ENCODE measurements at places on chromosomes 2 and 18.

DNA sequence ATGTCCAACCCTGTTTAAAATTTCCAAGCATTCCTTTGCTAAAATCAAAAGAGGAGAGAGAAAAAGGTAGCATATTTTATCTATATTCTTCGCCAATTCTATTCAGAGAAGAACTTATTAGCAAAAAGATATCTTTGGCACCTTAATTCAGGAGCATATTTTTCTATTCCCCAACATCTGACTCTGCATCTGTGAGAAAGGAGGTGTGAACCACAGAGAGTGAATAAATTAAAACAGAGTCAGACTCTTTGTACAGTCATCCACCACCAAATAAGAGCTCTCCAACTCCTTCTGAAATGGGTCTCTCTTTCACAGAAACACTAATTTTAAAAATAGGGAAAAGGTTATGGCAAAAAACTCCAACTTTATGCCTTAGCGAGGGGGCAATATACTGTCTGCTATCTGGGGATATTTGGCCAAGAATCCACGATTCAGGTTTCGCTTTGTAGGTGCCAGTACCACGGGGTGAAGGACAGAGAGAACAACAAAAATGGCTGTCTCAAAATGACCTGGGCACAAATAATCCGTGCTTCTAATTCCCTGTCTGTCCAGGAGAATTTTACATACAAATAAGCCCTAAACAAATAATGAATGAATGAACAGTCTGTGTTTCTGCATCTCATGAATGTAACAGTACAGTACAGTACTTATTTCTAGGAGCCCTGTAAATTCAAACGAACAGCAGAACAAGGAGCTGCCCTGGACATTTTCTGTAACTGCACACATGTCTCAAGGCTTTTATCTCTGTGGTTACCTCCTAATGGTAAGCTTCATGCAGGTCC, 43.4 kb downstream of the EPB41L3 start:
- DNase-seq = no peak

GRCh38 chr2:234580686-234581085, 83.8 kb upstream of the ARL4C start:
- DNase-seq = no peak

- DNase-seq = no peak
Observed at GRCh38 chr2:208361077-208361441, 45.5 kb upstream of the PTH2R start.

DNA sequence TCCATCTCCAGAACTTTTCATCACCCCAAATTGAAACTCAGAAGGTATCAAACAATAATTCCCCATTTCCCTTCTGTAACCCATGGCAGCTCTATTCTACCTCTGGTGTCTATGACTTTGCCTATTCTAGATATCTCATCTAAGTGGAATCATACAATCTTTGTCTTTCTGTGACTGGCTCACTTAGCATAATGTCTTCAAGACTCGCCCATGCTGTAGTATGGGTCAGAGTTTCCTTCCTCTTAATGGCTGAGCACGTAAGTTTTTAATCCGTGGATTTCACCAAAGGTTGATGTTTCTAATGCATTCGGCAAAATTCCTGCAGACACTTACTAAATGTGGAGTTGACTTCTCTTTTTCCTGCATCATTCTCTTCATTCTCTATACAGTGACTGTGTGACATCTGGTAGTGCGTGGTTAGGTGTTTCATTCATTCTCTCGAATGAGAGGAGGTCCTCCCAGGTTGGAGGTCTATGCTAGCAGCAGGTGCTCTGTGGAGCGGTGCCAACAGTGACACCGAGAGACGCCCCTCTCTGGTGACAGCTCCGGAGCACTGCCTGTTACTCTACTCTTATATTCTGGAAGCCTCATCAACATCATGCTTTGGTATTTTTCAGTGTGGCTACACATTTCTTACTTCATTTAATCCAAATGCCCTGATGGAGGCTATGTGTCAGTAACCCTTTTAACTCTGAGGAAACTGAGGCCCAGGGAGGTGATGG, 50.1 kb downstream of the ATOH8 start:
- no peak for DNase-seq

- no peak for DNase-seq
Observed at GRCh38 chr18:59846814-59847490, 52.8 kb upstream of the PMAIP1 start.

GRCh38 chr18:22840606-22841144, 92.5 kb upstream of the RBBP8 start:
- peak; percentile 57 for DNase-seq

- peak; percentile 46 for DNase-seq
Observed at GRCh38 chr2:120999377-121000097, 263.9 kb downstream of the GLI2 start.

GRCh38 chr2:144489315-144489916, 30.5 kb downstream of the ZEB2 start:
- no peak for DNase-seq

DNA sequence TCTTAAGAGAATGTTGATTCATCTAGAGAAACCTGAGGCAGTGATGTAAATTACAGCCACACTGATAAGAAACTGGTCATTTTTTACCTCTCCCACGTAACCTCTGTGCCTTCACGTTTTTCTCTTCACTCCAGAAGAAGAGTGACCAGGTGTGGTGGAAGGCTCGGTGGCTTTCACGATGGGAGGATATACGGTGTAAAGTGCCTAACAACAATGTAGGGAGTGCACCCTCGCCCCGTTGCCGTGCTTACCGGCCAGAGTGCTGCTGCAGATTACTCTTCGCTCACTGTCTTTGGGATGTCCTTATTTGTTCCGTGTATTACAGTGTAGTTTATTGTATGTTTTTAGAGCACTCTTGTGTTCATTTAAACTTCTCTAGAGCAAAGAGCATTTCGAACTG, 46.5 kb downstream of the NCK2 start:
- no peak for DNase-seq

- DNase-seq = no peak
Observed at GRCh38 chr2:108541451-108541850, 7.2 kb downstream of the LIMS1 start.

- no peak for DNase-seq
Observed at GRCh38 chr18:68928762-68929675, 131.1 kb downstream of the CCDC102B start.

- DNase-seq = peak; percentile 28
Observed at GRCh38 chr2:12607971-12608370, 108.8 kb upstream of the TRIB2 start.

- DNase-seq = no peak
Observed at GRCh38 chr18:12091538-12092141, 2.0 kb upstream of the ANKRD62 start.

- DNase-seq = no peak
Observed at GRCh38 chr2:200054681-200055468, 99.5 kb downstream of the MAIP1 start.

- no peak for DNase-seq
Observed at GRCh38 chr2:136067459-136067858, 50.5 kb downstream of the CXCR4 start.

DNA sequence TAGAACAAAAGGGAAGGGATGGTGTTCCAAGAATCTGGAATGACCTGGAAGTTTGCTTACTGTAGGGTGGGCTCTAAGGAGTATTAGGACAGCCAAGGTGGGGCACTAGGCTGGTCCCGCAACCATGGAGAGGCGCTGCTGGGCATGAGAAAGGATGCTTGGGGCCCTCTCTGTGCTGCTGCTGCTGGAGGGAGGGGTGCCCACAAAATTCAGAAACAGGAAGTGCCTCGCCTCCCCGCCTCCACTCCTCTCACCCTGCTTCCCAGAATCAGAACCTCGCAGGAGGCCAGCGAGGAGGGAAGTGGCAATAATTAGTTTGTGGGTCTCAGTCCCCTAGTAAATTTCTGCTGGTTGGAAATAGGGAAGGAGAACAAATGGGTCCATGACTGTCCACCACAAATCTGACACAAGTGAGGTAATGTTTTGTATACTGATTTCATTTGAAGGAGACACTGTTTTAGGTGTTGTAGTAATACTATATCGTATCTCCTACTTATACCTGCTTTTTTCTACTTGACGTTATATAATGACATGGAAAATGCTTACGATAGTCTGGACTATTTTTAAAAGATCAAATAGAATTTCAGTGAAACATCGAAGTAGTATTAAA, 7.9 kb upstream of the PDCL3 start:
- DNase-seq = no peak

GRCh38 chr2:133241224-133241571, 327.1 kb downstream of the NCKAP5 start:
- DNase-seq = peak; percentile 25

DNA sequence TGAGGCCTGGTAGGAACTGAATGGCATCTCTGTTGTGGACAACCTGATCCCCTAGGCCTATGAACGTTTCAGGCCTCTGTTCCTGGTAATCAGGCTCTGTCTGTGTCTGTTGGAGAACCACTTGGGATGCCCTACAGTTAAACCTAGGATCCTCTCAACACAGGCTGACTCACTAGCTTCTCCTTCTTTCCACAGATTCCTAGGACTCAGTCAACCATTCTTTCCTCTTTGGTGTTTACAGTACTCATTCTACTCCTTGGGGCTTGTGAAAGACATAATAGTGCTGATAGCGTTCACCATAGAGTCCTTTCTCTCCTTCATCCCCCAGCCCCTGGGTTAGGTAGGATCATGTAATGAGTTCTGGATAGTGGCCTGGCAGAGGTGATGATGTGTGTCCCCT, 544.3 kb downstream of the METTL4 start:
- DNase-seq = no peak

DNA sequence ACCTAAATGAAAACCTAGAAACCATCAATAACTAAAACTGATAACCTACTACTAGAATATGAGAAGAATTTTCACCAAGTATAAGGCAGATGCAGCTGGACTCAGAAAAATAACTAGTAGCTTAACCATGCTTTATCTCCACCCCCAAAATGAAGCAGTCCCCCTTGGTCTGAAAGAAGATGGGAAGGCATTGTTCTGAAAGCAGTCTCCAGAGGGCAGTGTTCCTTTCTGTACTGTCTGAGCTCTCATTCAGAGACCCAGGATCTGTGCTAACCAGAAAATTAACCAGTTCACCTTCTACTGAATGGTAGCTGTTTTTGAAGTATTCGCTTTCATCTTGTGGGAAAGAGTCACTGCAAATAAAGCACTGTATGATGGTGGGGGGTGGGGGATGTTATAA, 273.0 kb downstream of the PDE11A start:
- no peak for DNase-seq

- no peak for DNase-seq
Observed at GRCh38 chr2:223855426-223855825, 18.0 kb upstream of the AP1S3 start.

- peak; percentile 83 for DNase-seq
Observed at GRCh38 chr2:102037681-102038080, 45.9 kb downstream of the IL1R2 start.

GRCh38 chr2:41353060-41353459, 694.8 kb upstream of the PKDCC start:
- no peak for DNase-seq

GRCh38 chr2:176461809-176462670, 192.8 kb downstream of the MTX2 start:
- DNase-seq = peak; percentile 50

DNA sequence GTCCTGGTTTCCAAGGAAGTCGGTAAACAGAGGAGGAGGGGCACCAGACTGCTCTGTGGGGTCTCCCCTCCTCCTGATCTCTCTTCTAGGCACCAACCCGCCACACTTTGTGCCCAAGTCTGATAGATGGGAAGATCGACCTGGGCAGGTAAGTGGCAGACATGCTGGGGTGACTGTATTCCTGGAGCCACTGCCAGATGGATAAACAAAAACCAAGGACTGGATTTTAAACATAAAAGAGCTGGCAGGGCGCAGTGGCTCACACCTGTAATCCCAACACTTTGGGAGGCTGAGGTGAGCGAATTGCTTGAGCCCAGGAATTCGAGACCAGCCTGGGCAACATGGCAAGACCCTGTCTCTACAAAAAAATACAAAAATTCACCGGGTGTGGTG, 181.2 kb downstream of the ANAPC1 start:
- DNase-seq = no peak

DNA sequence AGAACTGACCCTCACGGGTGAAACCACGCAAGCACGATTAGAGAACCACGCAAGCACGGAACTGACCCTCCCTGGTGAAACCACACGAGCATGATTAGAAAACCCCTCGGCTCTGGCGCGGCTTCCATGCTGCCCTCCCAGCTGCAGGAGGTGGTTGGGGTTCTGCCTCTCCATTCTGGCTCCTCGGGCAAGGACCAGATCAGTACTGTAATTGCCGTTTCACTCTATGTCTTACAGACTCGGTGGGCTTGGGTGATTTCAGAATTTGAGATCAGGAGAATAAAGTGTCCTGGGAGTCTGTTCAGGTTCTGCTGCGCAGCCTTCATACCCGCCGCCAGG, 58.3 kb upstream of the KCNG2 start:
- no peak for DNase-seq

- DNase-seq = peak; percentile 49
Observed at GRCh38 chr2:40348038-40348437, 103.9 kb downstream of the SLC8A1 start.

GRCh38 chr18:47909484-47909883, 21.0 kb downstream of the SMAD2 start:
- no peak for DNase-seq

DNA sequence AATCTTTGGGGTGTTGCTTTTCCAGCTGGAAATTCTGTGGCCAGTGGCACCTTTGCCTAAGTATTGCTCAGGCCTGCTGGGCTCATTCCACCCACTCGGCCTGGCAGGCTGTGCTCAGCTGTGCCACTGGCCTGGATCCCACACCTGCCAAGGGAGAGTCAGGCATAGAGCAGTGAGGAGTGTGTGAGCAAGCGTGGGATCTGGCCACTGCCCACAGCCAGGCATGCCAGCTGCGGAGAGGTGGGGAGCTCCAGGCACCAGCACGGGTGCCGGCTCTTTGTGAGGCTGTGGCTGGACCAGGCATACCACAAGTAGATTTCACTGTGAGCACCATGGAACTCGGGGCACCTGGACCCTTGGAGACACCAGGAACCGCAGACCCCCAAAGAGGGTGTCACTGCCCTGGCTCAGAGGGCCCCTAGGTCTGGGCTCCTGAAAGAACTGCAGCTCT, 118.1 kb upstream of the MAP2 start:
- DNase-seq = no peak

DNA sequence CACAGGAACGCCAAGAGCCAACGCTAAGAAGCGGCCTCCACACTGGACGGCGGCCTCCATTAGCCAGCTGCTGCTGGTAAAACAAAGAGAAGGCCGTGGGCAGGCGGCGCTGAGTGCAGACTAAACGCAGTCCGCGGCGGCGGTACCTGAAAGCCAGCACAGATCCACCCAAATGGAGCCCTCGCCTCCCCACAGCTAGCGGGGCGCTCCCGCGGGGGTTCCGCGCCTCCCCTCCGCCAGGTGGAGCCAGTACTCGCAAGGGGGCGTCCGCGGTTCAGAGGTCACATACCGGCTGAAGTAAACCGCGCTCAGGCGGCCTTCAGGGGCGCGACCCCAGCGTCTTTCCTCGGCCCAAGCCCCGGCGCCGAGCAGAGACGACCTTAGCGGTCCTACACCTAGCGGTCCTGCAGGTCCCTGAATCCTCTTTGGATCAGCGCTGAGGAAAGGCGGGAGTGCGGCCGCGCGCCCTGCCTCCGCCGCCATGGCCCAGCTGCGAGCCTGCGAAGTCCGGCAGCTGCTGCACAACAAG, 293.1 kb upstream of the ERBB4 start:
- DNase-seq = no peak

Measured in fibroblast of upper back skin (primary cell).